Ureter (tissue), 1 donor: ENCODE measurements at places on chromosomes 7 and 10. TPM values are rescaled to one million over a fixed set of nuclear protein-coding genes. Genes with fewer than 3 reads are reported as not detected.

DNA sequence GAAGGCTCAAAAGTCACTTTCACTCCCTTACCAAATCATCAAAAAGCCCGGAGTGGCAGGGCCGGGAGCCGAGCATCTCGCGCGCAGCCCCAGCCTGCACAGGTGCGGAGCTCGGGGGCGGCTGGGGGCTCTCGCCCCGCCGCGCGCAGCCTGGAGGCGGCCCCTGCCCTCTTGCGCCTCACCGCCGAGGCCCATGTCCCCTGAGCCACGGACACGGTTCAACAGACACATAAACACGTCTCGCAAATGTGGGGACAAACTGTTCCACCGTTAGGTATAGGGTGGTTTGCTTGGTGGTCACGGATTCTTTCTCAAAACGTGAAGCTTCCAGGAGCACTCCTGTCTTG lies 700 bp downstream of the GSAP start:
- DNase-seq, result no peak

DNA sequence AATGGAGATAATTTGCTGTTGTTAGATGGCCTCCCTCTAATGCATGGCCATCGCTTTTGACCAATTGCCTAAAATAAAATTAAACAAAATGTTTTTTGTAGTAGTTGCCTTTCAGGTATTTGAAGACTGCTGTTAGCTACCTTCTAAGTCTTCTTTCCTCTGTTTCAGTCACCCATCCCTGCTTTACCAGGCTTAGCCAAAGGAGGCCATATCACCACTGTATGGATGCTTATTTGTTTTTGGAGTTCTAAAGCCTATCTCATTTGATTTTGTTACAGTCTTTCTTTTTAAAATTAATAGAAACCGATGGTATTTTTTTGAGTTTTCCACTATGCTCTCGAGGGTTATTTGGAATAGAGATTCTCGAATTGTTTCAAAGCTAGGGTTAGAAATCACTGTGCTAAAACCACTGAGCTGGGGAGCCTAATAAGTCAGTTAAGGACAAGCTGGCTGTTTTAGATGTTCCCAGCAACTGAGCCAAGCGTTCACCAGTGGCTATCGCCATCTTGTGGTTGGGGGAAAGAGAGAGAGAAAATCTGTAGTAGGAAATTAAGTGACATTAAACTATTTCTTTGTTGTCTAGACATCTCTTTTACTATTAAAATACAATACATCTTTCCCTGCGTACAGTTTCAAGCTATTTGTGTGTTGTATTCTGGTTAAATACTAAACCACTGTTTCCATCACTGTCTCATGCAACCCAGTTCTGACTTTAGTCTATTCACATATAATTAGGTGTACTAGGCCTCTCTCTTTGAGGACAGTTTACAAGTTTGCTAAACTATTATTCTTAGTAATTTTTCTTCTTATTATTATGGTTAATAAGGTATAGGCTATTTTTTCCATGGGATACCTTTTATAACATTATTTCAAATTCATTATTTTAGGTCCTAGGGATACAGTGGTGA lies 52.2 kb downstream of the GPR158 start:
- peak; percentile 45 for DNase-seq

DNA sequence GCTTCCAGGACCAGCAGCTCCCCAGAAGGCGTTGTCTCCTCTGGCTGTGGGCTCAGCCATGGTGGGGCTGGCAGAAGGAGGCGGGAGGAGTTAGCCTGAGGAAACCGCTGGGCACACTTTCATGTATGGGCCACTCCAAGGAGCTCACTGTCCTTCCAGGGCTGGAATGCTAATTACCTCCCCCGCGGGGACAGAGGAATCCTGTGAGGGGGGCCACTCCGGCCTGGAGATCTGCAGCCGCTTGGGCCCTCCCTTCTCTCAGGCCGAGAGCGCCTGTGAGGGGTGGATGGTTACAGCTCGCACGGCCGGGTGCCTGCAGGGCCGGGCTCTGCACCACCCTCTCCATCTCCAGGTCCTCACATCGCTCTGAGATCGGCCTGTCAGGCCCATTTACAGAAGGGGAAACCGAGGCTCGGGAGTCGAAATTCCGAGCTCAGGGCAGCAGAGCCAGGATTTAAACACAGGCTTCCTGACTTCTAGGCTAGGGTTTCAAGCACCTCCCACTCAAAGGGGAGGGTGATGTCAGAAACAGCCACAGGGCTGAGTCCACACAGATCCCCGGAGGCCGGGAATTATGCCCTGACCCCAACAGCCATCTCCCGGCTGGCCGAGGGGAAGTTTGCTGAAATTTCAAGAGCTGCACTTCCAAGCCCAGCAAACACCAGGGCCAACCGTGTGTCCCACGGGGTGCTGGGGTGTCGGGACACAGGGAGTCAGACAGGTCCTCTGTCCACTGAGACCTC lies 59.1 kb downstream of the PDGFA start:
- DNase-seq, result no peak

- DNase-seq, result no peak
Measured at GRCh38 chr10:87519582-87519981, 14.9 kb downstream of the MINPP1 start.

DNA sequence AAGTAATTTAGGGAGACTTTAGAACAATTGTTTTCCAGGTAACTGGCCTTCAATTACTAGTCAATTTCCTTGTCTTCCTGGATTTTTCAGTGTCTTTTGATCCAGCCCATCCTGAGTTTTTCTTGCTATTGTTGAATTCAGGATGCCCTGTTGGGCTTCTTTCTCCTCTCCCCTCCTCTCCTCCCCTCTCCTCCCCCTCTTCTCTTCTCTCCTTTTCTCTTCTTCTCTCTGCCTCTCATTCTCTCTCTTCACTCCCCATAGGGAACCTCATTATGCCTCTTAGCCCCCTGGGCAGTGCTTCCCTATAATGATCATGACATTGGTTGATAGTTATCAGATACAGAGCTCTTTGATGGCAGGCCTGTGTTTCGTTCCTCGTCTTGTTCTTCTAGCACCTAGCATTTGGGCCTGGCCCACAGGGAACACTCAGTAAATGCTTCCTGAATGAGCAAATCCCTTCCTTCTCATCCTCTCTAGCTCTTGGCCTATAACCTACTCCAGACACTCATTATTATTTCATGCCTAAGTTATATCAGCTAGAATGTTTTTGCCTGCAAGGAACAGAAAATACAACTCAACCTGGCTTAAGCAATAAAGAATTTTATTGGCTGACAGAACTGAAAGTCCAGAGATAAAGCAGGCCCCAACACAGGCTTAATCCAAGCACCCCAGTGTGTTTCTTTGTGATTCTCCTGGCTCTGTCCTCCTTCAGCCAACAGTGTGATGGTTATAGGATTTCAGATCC lies 56.8 kb downstream of the CACNB2 start:
- no peak for DNase-seq

Gene TRAPPC14
- total RNA-seq, result 35.5 TPM

DNA sequence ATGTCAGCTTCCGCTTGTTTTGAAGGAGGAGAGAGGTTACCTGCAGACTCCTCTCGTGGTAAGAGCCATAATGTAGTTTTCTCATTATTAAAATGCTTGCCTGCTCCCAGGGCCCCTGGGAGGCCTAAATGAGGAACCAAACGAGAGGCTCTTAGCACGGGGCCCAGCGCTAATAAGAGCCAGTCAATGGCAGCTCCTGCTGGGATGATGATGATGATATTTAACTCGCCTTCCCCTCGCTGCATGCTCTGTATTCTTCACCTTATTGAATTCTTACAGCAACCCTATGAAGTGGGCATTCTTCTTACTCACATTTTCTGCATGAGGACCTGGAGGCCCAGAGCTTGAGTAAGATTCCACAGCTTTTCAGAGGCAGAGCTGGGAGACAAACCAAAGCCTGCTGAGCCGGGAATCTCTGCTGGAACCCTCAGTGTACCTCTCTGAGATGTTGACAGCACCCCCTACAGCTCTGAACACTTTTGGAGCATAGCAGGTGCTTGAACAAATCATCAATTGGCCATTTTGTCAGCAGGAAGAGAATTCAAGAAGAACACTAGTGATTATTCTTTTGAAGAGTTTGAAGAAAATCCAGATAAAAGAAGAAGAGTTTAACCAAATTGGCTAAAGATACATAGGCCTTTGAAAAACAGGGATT lies 93.1 kb upstream of the HABP2 start:
- no peak for DNase-seq

- no peak for DNase-seq
Measured at GRCh38 chr7:66920256-66920655, 769 bp upstream of the TMEM248 start.

GRCh38 chr7:90244909-90245851 lies at the start of gene CFAP69:
Gene CFAP69 (plus strand): TSS chr7:90245174. CDS start chr7:90245425, 251 bp downstream.
- DNase-seq, result peak; percentile 93

- DNase-seq, result no peak
Measured at GRCh38 chr7:31094271-31094670, 42.2 kb downstream of the ADCYAP1R1 start.

Gene TRDMT1
- total RNA-seq, result 12.9 TPM

GRCh38 chr10:61765176-61766087 lies 102.7 kb downstream of the CABCOCO1 start:
- DNase-seq, result no peak

GRCh38 chr7:116093516-116094301 lies 63.1 kb upstream of the TFEC start:
- no peak for DNase-seq

DNA sequence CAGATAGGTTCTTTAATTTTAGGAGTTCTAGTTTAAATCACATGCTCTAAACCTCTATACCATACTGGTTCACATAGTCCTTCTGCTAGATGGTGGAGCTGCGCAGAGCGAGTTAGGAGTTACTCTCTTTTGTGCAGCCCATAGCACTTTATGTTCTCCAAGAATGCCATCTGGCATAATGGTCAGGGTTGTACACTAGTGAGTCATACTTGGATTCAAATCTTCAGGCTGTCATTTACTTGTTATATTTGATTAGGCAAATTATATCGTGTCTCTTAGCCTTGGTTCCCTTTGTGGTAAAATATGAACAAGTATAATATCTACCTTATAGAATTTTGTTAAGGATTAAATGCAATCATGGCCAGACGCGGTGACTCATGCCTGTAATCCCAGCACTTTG lies 1078.3 kb downstream of the NRG3 start:
- DNase-seq, result no peak

GRCh38 chr7:133024596-133024995 lies 57.3 kb downstream of the CHCHD3 start:
- no peak for DNase-seq

- no peak for DNase-seq
Measured at GRCh38 chr7:12827920-12828319, 140.5 kb downstream of the ARL4A start.

DNA sequence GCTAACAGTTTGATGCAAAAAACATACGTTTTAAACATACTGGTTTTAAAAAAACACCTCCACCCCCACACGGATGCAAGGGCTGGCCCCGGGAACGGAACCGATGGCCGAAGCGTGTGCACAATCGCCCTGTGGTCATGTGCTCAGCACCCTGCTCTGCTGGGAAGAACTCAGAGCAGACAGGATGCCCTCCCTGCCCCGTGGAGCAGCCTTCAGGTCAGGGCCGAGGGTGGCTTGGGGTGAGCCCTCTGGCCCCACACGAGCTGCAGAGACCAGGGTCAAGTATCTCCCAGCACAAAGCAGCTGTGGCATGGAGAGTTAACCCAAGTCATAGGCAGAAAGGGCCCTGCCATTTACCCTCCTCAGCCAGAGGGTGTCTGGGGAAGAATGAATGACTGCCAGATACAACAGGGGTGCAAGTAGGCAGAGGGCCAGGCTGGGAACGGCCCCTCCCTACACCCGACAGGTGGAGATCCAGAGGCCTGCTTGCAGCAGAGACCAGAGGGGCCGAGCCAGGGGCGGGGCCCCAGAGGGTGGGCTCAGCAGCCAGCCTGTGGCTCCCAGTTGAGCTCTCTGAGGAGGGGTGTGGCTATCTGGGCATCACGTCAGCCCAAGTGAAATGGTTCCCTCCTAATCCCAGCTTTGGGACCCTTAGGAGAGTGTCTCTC lies 56.8 kb downstream of the ZRANB1 start:
- DNase-seq, result peak; percentile 43

Gene GHRHR
- not detected for total RNA-seq

Gene PVRIG
- total RNA-seq, result 1.1 TPM

Gene GIMAP5
- 19.2 TPM for total RNA-seq

GRCh38 chr7:55150709-55151451 lies 132.1 kb downstream of the EGFR start:
- DNase-seq, result no peak

Gene NODAL
- not detected for total RNA-seq

DNA sequence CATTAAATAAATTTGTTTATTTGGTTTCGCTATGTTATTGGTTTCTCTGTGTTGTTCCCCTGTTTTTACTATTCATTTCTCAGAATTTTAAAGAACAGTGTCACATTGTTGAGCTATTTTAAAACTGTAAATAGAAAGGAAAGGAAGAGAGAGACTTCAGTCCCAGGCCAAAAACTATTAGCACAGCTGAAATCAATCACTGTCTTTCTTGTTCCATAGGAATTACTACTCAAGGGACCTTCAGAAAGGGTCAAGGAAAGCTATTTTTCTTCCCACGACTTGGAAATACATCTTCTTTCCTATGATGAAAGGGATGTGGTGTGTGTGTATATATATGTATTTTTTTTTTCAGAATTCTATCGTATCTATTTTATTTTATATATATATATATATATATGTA lies 29.0 kb upstream of the GNAT3 start:
- DNase-seq, result no peak

DNA sequence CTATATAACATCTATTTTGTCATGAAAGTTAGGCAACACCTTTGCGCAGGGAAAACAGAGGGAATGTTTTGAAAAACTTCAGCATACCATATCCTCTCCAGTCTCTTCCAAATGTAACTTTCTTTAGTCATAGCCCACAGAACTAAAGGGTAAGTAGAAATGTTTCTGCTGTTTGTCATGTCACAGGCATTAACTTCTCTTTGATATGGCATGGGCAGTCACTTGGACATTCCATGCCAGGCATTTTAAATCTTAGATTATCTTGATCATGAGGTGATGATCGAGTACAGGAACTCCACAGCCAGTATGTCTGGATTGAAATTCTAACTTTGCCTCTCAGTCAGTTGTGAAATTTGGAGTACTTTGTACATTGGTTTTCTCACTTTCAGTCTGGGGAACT lies 27.5 kb upstream of the ETV1 start:
- DNase-seq, result no peak

DNA sequence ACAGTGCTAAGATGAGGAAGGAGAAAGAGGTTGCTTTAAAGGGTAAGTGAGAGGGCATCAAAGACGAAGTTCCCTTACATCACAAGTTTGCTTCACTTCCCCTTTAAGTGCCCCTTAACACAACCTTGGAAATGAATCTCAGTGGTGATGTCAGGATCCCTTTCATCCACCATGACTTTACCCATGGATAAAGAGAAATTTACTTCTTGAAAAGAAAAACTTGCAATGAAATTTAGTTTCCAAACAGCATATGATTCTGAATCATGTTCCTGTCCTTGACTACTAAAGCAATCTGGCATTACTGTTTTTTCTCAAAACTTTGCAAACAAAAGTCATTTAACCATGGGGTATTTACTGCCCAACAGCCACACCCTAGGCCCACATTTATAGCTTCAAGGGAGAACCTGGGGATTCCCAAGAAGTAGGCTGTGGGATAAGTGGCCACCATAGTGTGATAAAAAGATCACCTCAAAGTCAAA lies 135.9 kb downstream of the ITGB8 start:
- DNase-seq, result no peak

GRCh38 chr10:64760371-64760770 lies 1239.2 kb downstream of the REEP3 start:
- no peak for DNase-seq

Gene TRIM56
- total RNA-seq, result 57.3 TPM

Gene STEAP4
- total RNA-seq, result 105 TPM

GRCh38 chr7:26593393-26593792 lies 271.0 kb downstream of the SKAP2 start:
- no peak for DNase-seq
